ENCODE measurements at places on chromosomes 16 and 17. TPM values are rescaled to one million over a fixed set of nuclear protein-coding genes. Genes with fewer than 3 reads are reported as not detected.
A peak's percentile ranks its signal among the peaks of the same experiment; 100 is the strongest.

C16orf46 gene
- polyA plus RNA-seq = 0.45 TPM

IGF2BP1 gene
- not detected for polyA plus RNA-seq

IRF8 gene
- polyA plus RNA-seq = 792 TPM

GRCh38 chr16:12160815-12161550 is 184.4 kb downstream of the SNX29 start:
- no peak for DNase-seq

- DNase-seq = no peak
These were observed 9.8 kb downstream of the ASPSCR1 start for GRCh38 chr17:81987161-81987770.

KIF18B gene
- polyA plus RNA-seq = not detected

- no peak for DNase-seq
These were observed 10.2 kb downstream of the CLUH start for GRCh38 chr17:2701161-2701995.

PAQR4 gene
- 1.1 TPM for polyA plus RNA-seq

- DNase-seq = no peak
These were observed 89.5 kb downstream of the CLEC16A start for GRCh38 chr16:11033629-11034420.

GRCh38 chr17:48132385-48132784 is 24.8 kb downstream of the SNX11 start:
- no peak for DNase-seq

- DNase-seq = no peak
These were observed 123.6 kb downstream of the RBFOX1 start for GRCh38 chr16:7456211-7456610.

DNA sequence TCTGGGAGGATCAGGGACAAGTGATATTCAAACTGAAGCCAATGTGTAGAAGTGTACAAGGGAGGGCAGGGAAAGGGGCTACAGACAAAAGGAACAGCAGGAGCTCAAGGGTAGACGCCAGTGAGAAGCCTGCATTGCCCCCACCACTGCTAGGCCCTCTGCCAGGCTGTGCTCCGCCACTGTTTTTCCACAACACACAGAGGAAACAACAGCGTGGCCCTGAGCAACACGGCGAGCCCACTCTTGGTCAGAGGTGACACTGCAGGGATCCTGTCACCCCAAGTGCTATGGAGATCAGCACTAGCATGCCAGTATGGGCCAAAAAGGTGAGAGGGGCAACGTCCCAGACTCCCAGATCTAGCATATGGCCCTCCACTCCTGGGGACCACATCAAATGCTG is 23.4 kb downstream of the MYO18A start:
- DNase-seq = no peak

GRCh38 chr16:89366561-89367537 is 123.5 kb downstream of the ANKRD11 start:
- DNase-seq = no peak

- peak; percentile 66 for DNase-seq
These were observed 15.0 kb upstream of the SCIMP start for GRCh38 chr17:5249615-5250014.

- no peak for DNase-seq
These were observed 78.9 kb upstream of the RPH3AL start for GRCh38 chr17:431494-431893.

PLSCR3 gene
- 73.4 TPM for polyA plus RNA-seq

RNF166 gene
- 31.0 TPM for polyA plus RNA-seq

IKZF3 gene
- polyA plus RNA-seq = 127 TPM

DNA sequence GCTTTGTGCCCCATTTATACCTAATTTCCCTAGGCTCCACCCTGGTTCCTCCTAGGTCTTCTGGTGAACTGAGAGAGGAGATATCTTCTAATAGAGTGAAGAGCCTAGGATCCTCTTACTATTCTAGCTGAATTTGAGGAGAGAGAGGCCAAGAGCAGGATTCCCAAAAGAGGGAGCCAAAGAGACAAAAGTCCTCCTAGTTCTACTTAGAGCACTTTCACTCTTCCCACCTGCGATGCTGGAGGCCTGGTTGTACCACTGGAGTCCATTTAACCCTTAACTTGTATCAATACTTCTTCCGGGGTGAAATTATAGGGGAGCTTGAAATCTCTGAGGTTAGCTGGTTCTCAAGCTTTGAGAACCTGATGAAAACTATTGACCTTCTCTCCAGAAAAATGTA is 3.4 kb upstream of the SSH2 start:
- no peak for DNase-seq

DNA sequence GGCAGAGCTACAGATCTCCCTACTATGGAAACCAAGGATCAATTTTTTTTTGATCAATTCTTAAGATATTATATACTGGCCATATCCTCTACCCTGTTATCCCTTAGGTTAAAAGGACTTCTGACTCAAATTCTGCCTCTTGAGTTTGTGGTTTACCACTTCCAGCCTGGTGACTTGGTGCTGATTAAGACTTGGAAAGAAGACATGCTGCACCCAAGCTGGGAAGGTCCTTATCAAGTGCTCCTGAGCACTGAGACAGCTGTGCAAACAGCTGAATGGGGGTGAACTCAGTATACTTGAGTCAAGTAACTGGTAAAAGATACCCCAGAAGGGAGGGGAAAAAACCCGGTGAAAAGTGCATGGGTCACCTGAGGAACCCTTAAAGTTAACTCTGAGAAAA is 20.5 kb upstream of the SPACA3 start:
- DNase-seq = no peak

PTX4 gene
- not detected for polyA plus RNA-seq

GRCh38 chr16:76956841-76957240 is 234.1 kb upstream of the MON1B start:
- no peak for DNase-seq

IRX3 gene
- not detected for polyA plus RNA-seq

CCL4 gene
- 7.2 TPM for polyA plus RNA-seq
